Lung (tissue), 17 donors: ENCODE measurements at places on chromosomes 11 and 22. TPM values are rescaled to one million over a fixed set of nuclear protein-coding genes. Genes with fewer than 3 reads are reported as not detected.

POU2AF2 gene
- not detected for total RNA-seq

NAALAD2 gene
- 0.86 TPM for total RNA-seq

CDCA5 gene
- total RNA-seq: 2.7 TPM

PANX2 gene
- 3.9 TPM for total RNA-seq

RAB6A gene
- 159 TPM for total RNA-seq

MS4A3 gene
- total RNA-seq: 0.25 TPM

ATG13 gene
- total RNA-seq: 72.8 TPM

SERPING1 gene
- 407 TPM for total RNA-seq

NAALADL1 gene
- total RNA-seq: 12.4 TPM

- no peaks in the 10 kb centered on the region for H3K4me1 ChIP-seq
- H3K27ac ChIP-seq: no peak overlapping the region
- DNase-seq: no peak
- H3K27me3 ChIP-seq: no peaks in the 10 kb centered on the region
- H3K36me3 ChIP-seq: no peaks in the 10 kb centered on the region
Observed at GRCh38 chr11:86116386-86116726, 47.5 kb upstream of the PICALM start.

GRCh38 chr11:111944139-111944538 is 7.0 kb downstream of the DIXDC1 start:
- DNase-seq: no peak
- no peaks in the 10 kb centered on the region for H3K36me3 ChIP-seq
- no peak overlapping the region for H3K27ac ChIP-seq
- H3K4me3 ChIP-seq: no peak overlapping the region

- no peak overlapping the region for H3K27ac ChIP-seq
- no peak overlapping the region for H3K4me3 ChIP-seq
- peaks cover 4% of the 10 kb centered on the region for H3K4me1 ChIP-seq
- DNase-seq: peak; percentile 36
- no peaks in the 10 kb centered on the region for H3K27me3 ChIP-seq
- H3K36me3 ChIP-seq: no peaks in the 10 kb centered on the region
Observed at GRCh38 chr11:47393163-47394049, 15.0 kb upstream of the SLC39A13 start.

DNA sequence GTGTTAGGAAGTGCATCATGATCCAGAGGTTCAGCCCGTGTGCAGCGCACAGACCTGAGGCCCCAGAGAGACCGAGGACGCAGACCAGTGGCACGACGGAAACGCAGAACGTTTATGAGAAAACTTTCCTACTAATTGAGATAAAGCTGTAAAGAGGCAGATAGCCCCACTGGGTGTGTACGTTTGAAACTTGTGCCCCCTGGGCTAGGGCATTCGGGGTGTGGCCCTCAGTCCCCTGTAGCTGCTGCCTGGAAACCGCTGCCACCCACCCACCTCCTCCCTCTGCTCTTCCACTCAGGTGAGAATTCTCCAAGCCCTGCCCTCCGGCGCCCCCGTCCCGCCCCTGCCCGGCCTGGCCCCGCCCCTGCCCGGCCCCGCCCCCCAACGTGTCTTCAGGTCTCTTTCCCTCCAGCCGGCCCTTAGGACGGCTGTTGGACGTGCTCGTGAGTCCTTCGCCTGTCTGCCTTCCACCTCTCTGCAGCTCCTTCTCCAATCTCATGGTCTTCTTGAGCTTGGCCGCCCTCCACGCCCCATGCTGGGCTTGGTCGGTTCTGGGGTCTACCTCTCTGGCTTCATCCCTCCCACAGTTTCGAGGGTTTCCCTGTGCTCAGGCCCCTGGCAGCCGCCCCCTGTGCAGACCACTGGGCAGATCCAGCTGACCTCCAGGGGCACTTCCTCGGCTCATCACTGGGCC is 12.1 kb downstream of the MAPK8IP2 start:
- DNase-seq: no peak
- H3K4me1 ChIP-seq: peaks cover 5% of the 10 kb centered on the region
- H3K36me3 ChIP-seq: no peaks in the 10 kb centered on the region
- H3K27ac ChIP-seq: peak overlapping the region; percentile 68

DNA sequence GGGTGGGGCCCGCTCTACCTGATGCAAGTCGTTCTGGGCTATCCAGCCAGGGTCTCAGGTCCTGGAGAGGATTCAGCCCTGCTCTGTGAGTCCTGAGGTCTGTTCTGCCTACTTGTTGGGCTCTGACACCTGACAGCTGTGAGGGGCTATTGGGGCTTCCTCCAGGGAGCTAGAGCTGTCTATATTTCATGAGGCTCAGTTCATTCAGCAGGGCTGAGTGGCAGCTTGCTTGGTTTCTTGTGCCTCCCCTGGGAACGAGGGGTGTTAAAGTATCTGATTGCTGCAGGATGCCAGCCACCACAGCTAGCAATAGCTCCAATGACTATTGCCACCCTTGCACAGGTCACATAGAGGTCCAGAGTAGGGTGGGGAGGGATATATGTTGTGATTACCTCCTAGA is 26.7 kb downstream of the INSC start:
- peaks cover 2% of the 10 kb centered on the region for H3K4me1 ChIP-seq
- H3K36me3 ChIP-seq: no peaks in the 10 kb centered on the region
- H3K27me3 ChIP-seq: no peaks in the 10 kb centered on the region
- no peak overlapping the region for H3K4me3 ChIP-seq
- H3K27ac ChIP-seq: no peak overlapping the region

GRCh38 chr11:58575377-58576020 is at the start of gene LPXN:
LPXN (minus strand) TSS chr11:58575856; CDS start chr11:58575772, 84 bp downstream.
- H3K27me3 ChIP-seq: no peaks in the 10 kb centered on the region
- H3K4me1 ChIP-seq: peaks cover 15% of the 10 kb centered on the region
- H3K4me3 ChIP-seq: no peak within 1 kb of the TSS

- DNase-seq: no peak
- H3K4me3 ChIP-seq: no peak overlapping the region
- H3K4me1 ChIP-seq: no peaks in the 10 kb centered on the region
- no peaks in the 10 kb centered on the region for H3K36me3 ChIP-seq
- no peak overlapping the region for H3K27ac ChIP-seq
Observed at GRCh38 chr11:79083352-79083751, 357.5 kb downstream of the TENM4 start.

DNA sequence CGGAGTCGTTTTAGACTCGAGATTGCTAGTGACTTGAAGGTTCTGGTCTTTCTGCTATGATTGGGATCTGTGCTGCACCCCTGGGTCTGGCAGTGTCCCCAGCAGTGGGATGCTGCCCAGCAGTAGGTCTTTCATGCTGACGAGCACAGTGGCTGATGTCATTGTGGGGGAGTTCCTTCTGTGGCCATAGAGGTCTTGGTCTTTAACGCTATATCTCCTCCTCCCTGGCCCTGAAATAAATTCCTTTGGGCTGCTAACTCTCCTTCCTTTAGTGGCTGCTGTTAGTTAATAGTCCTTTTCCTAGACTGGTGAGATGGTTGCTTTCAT is 136.3 kb downstream of the TEAD1 start:
- no peak for DNase-seq
- no peaks in the 10 kb centered on the region for H3K36me3 ChIP-seq
- no peaks in the 10 kb centered on the region for H3K27me3 ChIP-seq
- H3K27ac ChIP-seq: no peak overlapping the region

- H3K4me1 ChIP-seq: peaks cover 27% of the 10 kb centered on the region
- H3K4me3 ChIP-seq: no peak overlapping the region
- H3K36me3 ChIP-seq: peaks cover 23% of the 10 kb centered on the region
- peak overlapping the region; percentile 90 for H3K27ac ChIP-seq
- DNase-seq: no peak
Observed at GRCh38 chr11:114081641-114082414, 22.3 kb downstream of the ZBTB16 start.

DNA sequence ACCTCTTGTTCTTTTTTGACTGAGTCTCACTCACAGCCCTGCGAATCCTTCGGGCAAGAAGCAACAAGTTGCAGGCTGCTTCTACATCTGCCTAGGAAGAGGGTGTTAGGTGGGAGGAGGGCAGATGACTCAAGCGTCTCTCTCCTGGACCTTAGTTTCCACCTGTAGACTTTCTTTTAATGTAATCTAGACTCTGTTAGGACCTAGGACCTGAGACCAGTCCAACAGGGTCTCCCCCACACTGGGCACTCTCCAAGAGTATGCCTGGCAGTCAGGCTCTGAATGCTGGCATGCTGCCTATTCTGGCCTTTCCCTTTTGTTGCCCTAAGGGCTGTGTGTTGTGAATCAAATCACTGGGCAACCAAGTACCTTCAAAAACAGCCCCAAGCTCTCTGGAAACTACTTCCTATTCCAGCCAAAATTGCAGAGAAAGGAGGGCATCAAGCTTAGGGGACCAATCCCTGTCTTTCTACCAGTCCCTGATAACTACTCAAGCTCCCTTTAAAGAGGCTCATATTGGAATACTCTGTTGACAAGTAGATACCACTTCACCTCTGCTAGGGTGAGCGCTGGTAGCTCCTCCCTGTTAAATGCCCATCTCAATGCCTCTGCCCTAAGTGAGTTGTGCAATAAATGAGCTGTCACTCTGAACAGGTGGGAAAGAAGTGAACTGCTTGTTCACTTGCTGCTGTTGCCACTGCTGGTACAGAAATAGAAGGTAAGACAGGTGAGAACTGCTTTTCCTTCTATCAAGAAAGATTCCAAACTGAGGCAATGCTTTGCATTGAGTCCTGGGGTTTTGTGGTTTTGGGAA is at the start of gene BBOX1:
TSS of gene BBOX1 (plus strand) at position 514 of the 814 bp plus-strand sequence. CDS start 14,616 bp downstream, outside the sequence.
- H3K27me3 ChIP-seq: no peaks in the 10 kb centered on the region
- no peak within 1 kb of the TSS for H3K27ac ChIP-seq
- H3K36me3 ChIP-seq: no peaks in the 10 kb centered on the region

DNA sequence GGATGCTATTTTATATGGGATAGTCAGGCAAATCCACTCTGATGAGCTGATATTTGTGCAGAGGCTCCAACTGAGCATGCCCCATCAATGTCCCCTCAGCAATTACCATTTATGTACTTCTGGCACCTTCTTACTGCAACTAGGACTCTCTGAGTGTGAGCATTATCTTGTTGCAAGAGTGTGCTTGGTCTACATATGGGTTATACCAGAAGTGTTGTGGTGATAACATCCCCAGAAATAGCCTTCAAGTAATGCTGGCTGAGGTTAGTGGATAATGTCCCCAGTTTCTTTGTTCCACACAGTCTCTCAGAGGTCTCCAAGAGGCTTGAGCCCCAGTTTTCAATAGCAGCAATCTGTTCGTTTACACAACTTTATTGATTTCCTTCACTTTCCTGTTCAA is 408.6 kb downstream of the JRKL start:
- no peaks in the 10 kb centered on the region for H3K36me3 ChIP-seq
- H3K27ac ChIP-seq: peak overlapping the region; percentile 61
- no peaks in the 10 kb centered on the region for H3K27me3 ChIP-seq
- no peak overlapping the region for H3K4me3 ChIP-seq
- DNase-seq: no peak
- no peaks in the 10 kb centered on the region for H3K4me1 ChIP-seq

DNA sequence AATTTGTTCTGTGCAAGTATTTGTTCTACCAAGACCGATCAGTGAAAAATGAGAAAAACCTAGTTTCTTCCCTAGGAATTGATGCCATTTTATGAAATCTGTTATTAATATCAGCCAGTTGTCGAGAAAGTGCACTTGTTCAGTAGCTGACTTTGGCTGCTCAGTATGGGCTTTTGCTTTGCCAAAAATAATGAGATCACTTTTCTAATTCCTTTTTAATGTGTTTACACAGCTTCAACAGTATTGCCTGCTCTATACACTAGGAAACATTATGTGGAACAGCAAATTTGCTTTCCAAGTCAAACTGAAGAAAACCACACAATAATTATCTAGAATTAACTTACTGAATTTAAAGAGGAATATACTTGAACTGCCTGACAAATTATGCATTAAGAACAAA is 34.4 kb downstream of the SCUBE2 start:
- no peak overlapping the region for H3K4me3 ChIP-seq
- H3K4me1 ChIP-seq: peaks cover 3% of the 10 kb centered on the region
- peak; percentile 87 for DNase-seq
- H3K36me3 ChIP-seq: peaks cover 8% of the 10 kb centered on the region
- no peak overlapping the region for H3K27ac ChIP-seq
- no peaks in the 10 kb centered on the region for H3K27me3 ChIP-seq

DNA sequence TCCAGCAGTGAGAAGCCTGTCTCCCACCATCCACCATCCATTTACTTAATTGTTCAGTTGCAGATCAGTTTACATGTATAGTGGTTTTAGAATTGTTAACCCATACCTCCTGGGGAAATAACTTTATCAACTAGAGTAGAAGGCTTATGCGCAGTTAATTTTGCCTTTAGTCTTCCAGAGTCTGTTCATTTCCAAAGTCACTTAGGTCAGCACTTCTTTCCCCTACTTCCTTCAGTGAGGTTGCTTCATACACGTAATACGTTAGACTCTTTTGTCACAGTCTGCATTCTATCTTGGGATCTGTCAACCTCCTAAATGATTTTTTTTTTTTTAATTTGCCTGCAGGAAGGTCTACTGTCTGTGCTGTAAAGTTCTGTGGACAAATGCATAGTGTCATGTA is 495.6 kb upstream of the ISX start:
- no peaks in the 10 kb centered on the region for H3K36me3 ChIP-seq
- no peaks in the 10 kb centered on the region for H3K27me3 ChIP-seq
- H3K4me1 ChIP-seq: no peaks in the 10 kb centered on the region
- H3K27ac ChIP-seq: no peak overlapping the region
- H3K4me3 ChIP-seq: no peak overlapping the region
- no peak for DNase-seq

GRCh38 chr11:33161120-33162005 is at the start of gene CSTF3:
CSTF3 (minus strand) TSS chr11:33161480; CDS start chr11:33161325, 155 bp downstream.
- H3K4me3 ChIP-seq: peak within 1 kb of the TSS; percentile 59
- no peaks in the 10 kb centered on the region for H3K27me3 ChIP-seq
- peak within 1 kb of the TSS; percentile 72 for H3K27ac ChIP-seq
- no peaks in the 10 kb centered on the region for H3K36me3 ChIP-seq
- DNase-seq: peak; percentile 100

GRCh38 chr22:19287889-19288288 is 3.6 kb downstream of the CLTCL1 start:
- H3K4me1 ChIP-seq: peaks cover 17% of the 10 kb centered on the region
- no peak overlapping the region for H3K27ac ChIP-seq
- no peak overlapping the region for H3K4me3 ChIP-seq
- H3K27me3 ChIP-seq: no peaks in the 10 kb centered on the region

- no peaks in the 10 kb centered on the region for H3K4me1 ChIP-seq
- no peak overlapping the region for H3K27ac ChIP-seq
- DNase-seq: no peak
- H3K27me3 ChIP-seq: no peaks in the 10 kb centered on the region
- no peaks in the 10 kb centered on the region for H3K36me3 ChIP-seq
- H3K4me3 ChIP-seq: no peak overlapping the region
Observed at GRCh38 chr22:22196018-22196533, 48.5 kb upstream of the VPREB1 start.

GRCh38 chr11:117782101-117782500 is 14.9 kb downstream of the DSCAML1 start:
- peaks cover 26% of the 10 kb centered on the region for H3K27me3 ChIP-seq
- H3K4me3 ChIP-seq: no peak overlapping the region
- DNase-seq: peak; percentile 34
- H3K36me3 ChIP-seq: no peaks in the 10 kb centered on the region
- H3K4me1 ChIP-seq: no peaks in the 10 kb centered on the region

- H3K4me1 ChIP-seq: no peaks in the 10 kb centered on the region
- H3K4me3 ChIP-seq: no peak overlapping the region
- H3K27ac ChIP-seq: peak overlapping the region; percentile 18
- DNase-seq: no peak
- no peaks in the 10 kb centered on the region for H3K27me3 ChIP-seq
Observed at GRCh38 chr11:108562746-108563581, 30.6 kb downstream of the EXPH5 start.
